NCI-H2227 treated with DMSO at 0.1 percent for 48 hours (cell line): ENCODE measurements at places on chromosomes 6 and 20.

DNA sequence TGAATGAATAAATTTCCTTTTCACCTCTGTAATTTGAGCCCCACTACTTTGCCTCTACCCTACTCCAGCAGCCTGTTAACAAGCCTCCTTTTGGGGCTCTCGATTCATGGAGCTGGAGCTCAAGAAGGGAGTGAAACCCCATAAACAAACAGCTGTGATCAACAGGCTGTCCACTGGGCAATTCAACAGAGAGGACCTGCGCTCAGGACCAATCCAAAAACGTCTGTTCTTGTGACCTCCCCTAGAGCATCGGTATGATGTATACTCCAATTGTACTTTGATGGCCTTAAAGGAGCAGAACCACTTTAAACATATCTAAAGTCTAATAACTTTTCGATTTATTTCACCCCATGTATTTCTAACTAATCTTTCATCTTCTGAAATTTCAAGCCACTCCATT is 37.4 kb downstream of the HIVEP2 start:
- DNase-seq: no peak

DNA sequence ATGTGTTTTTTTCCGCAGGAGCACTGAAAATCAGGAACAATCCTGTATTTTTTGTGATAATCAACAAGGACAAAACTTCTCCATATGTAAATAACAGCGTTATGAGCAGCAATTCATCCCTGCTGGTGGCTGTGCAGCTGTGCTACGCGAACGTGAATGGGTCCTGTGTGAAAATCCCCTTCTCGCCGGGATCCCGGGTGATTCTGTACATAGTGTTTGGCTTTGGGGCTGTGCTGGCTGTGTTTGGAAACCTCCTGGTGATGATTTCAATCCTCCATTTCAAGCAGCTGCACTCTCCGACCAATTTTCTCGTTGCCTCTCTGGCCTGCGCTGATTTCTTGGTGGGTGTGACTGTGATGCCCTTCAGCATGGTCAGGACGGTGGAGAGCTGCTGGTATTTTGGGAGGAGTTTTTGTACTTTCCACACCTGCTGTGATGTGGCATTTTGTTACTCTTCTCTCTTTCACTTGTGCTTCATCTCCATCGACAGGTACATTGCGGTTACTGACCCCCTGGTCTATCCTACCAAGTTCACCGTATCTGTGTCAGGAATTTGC is at the start of gene TAAR6:
TAAR6 (plus strand) TSS at position 102 of the 557 bp plus-strand sequence; CDS start at position 102, 0 bp downstream.
- no peak for DNase-seq

- no peak for DNase-seq
Measured at GRCh38 chr6:123848347-123848746, 44.7 kb downstream of the NKAIN2 start.

- no peak for DNase-seq
Measured at GRCh38 chr6:169162752-169163407, 90.8 kb downstream of the THBS2 start.

DNA sequence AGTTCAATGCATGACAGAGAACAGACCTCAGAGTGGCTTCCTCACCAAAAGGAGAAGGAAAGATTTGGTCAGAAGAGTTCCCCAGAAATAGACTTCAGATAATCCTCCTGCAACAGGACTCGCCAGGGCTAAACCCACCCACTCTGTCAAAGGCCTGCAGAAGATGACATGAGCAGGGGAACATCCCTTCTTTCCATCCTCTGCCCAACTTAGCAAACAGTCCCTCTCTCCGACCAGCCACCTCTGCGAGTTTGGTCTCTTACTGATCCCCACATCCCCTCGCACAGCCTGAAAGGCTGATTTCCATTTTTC is 7.5 kb downstream of the NFATC2 start:
- no peak for DNase-seq

- DNase-seq: peak; percentile 78
Measured at GRCh38 chr6:5851261-5851757, 155.4 kb downstream of the NRN1 start.

DNA sequence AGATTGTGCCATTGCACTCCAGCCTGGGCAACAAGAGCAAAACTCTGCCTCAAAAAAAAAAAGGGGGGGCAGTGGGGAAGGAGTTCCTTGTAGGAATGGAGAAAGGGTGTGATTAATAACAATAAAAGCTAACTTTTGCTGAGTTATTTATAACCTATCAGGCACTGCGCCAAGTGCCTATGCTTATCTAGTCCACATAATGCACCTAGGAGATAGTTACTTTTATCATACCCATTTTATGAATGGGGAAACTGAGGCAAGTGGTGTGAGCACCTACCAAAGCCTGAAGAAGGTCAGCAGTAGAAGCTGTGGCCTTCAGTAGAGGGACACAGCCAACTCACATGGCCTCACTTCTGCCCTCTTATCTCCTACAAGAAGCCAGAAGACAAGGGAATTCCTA is 13.6 kb upstream of the PPP1R16B start:
- no peak for DNase-seq

DNA sequence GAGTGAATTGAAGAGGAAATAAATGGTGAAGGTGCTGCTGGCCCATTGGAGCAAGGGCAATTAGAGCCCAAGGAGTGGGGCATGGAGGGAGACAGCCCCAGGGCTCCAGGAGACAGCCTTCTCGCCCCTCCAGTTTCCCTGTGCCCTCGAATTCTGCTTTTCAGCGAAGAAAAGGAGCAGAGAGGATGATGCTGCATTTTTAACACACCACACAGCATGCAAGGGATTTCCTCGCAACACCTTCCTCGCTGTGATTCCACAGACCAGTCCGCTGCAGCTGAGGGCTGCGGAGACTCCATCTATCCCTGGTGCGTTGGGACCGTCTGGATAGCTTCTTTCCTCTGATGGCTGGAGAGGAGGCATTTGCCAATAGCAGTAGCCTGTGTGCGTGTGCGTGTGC is 41.7 kb downstream of the PTCHD4 start:
- DNase-seq: no peak

GRCh38 chr20:43746344-43747137 is 19.7 kb upstream of the GTSF1L start:
- DNase-seq: no peak

- no peak for DNase-seq
Measured at GRCh38 chr6:137798846-137799245, 68.2 kb upstream of the TNFAIP3 start.

DNA sequence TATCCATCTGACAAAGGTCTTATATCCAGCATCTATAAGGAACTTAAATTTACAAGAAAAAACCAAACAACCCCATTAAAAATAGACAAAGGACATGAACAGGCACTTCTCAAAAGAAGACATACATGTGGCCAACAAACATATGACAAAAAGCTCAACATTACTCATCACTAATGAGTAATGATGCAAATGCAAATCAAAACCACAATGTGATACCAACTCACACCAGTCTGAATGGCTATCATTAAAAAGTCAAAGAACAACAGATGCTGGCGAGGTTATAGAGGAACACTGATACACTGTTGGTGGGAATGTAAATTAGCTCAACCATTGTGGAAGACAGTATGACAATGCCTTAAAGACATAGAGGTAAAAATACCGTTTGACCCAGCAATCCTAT is 13.9 kb downstream of the MACROD2 start:
- DNase-seq: no peak

- DNase-seq: no peak
Measured at GRCh38 chr6:11563793-11564192, 26.2 kb downstream of the TMEM170B start.

GRCh38 chr6:165864925-165865324 is 201.9 kb upstream of the PDE10A start:
- no peak for DNase-seq

DNA sequence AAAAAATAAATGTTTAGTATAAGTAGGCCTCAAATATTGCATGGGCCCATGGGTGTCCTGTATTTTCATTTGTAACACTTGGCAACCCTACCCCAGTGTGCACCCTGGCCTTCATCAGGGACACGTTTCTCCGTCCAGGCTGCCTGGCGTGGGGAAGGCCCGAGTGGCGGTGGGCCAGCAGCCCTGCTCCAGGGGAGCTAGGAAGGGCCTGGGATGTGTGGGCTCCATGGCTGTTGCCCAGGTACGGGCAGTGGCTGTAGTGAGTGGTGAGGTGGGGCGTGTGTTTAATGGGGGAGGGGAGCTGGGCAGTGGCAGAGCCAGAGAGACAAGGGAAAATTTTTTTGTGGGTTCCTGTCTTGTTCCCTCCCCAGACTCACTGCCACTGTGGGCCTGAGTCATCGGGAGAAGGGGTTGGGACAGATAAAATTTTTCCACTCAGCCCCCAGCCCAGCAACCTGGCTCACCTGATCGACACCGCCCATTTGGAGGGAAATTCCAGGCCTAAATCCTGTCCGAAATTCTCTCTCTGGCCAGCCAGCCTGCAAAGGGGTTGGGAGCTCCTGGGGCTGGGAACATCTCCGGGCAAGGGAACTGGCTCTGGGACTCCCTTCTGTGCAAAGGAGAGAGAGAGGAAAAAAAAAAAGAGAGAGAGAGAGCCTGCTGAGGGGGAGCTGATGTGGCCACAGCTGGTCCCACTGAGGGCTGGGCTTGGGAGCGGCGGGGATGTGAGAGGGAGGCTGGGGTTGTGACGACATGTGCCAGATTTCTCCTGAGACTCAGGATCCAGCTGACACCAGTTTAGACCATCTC is 32.5 kb upstream of the VEGFA start:
- no peak for DNase-seq

DNA sequence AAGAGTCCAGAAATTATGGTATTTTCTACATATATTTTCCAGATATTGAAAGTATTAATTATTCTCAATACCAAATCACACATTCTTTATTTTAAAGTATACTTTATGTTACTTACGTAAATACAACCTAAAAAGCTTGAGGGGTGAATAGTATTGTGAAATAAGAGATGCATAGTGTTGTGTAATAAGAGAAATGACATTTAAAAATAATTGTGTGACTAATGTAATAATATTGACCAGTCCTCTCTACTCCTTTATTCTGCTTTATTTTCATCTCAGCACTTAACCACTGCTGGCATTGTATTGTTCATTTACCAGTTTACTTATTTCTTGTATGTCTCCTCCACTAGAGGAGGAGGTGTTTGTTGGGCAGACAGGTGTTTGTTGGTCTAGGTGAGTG is 135.6 kb downstream of the EYA4 start:
- no peak for DNase-seq

DNA sequence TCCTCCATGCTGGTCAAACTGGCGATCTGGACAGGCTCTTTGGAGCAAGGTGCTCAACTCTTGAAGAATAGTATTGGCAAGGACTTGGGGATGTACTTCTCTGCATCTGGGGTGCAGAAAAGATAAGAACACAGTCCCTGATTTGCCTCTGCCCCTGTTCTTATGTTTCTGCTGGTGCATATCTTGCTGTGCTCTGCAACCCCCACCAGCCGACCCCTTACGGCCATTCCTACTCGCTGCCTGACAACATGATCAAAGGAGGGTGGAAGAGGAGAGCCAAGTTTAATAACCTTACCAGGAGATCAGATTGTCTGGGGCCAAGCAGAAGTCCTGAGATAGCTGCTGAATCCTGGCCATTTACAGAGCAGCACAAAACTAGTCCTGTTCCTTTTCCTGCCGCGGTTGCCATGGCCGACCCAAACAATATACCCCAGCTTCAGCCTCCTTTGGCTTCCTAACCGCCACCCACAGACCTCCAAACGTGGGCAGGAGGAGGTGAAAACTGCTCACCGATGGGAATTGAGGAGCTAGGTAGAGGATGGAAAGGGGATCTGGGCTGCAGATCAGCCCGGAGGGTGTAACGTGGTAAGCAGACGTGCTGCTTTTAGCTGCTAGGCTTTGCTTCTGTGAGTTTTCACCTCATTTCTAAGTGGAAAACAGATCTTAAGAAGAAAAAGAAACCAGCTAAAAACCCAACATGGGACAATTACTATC is 60.9 kb downstream of the ATXN1 start:
- no peak for DNase-seq

DNA sequence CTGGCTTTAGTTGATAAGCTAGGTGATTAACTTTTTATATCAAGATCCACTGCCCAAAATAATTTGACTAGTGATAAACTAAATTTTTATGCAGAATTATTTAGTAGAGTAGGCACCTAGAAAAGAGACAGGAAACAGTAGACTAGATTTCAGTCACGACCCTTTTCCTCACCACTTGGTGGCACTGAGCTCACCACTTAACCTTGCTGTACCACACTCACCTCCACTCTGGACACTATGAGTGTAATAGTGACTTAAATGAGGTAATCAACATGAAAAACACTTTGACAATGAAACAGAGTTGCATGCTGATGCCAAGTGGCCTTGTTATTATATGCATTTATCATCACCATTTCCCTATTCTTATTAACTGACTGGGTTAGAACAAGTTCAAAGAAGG is 730.4 kb downstream of the KIF16B start:
- no peak for DNase-seq

- no peak for DNase-seq
Measured at GRCh38 chr20:34956041-34956458, 382 bp downstream of the MYH7B start.

DNA sequence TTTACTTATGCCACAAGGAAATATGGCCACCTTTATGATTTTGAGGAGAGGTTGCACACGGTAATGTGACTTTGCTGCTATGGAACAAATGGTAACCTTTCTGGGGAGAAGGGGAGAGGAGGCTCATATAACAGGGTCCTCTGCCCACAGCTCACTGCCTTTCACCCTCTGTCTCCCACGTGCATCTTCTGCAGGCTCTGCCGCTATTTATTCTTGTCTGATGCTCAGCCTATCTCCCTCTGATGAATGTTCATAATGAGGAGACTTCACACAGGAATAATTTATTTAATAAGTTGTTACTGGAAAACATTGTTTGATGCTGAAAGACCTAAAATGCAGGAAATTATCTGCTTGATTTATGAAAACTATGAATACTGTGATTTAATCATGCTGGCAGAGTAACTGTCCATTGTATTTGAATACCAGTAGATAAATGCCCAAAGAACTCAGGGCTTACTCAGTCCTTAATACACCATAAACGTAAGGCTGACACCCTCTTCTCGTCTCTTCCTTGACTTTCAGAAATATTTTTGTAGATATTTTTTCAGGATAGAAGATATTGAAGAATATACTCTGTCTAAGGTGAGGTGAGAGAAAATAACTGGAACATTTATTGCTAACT is 721.1 kb downstream of the QKI start:
- no peak for DNase-seq

GRCh38 chr6:43254138-43254817 is 11.0 kb downstream of the TTBK1 start:
- no peak for DNase-seq

DNA sequence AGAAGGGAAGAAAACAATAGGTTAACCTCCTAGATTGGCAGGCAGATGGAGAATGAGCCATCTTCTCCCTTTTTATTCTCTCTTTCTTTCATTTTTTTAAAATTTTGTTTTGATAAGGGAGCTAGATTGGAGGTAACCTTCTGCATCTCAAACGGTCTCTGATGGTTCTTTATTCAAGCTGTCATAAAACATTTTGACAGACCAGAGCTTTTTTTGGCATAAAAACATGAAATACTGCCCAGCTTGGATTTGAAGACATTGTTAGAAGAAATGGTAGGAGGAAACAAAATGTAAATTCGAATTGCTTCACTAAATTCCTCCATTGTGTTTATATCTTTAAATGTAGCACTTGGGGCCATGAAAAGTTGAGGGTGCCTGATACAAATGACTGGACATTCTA is 158.5 kb downstream of the EPHA7 start:
- DNase-seq: no peak

DNA sequence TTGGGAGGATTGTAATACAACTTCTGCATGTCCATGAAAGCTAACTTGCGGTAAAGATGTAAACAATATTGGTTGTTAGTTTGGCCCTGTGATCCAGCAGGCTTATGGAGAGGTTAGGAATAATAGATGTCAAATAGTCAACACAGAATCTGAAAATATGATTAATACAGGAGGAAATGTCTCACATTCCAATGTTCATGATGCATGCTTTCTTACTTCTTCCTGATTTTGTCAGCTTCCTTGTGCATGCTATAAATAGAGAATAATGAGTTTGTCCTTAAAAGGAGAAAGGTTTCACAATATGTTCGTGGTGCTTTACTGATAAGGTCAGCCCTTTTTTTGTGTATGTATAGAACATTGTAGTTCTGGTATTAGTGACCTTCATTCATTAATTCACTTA is 136.7 kb downstream of the MMUT start:
- DNase-seq: no peak
